Placental pericyte (primary cell): ENCODE measurements at places on chromosomes 2 and 18. TPM values are rescaled to one million over a fixed set of nuclear protein-coding genes. Genes with fewer than 3 reads are reported as not detected.

SLC9A4 gene
- total RNA-seq: not detected in 2 replicates

NPHP1 gene
- total RNA-seq: 2.4 and 3.3 TPM in 2 replicates

SP9 gene
- total RNA-seq: 0.14 TPM in 1 of 2 replicates, not detected in the other

CDH20 gene
- not detected in 2 replicates for total RNA-seq

CCDC93 gene
- total RNA-seq: 23.4 and 26.2 TPM in 2 replicates

DNER gene
- total RNA-seq: 1.1 and 13.7 TPM in 2 replicates

PTCD3 gene
- total RNA-seq: 55.1 and 106 TPM in 2 replicates

CHRND gene
- not detected in 2 replicates for total RNA-seq

MROH2A gene
- not detected in 2 replicates for total RNA-seq

AMER3 gene
- total RNA-seq: not detected in 2 replicates

TNFAIP6 gene
- 38.1 and 44.2 TPM in 2 replicates for total RNA-seq

CCDC178 gene
- under 0.01 TPM in 1 of 2 replicates, not detected in the other for total RNA-seq

SNTG2 gene
- not detected in 2 replicates for total RNA-seq

ACMSD gene
- total RNA-seq: not detected in 2 replicates
